ENCODE measurements at places on chromosomes 4 and X.

- no peaks in the 10 kb centered on the region for H3K36me3 ChIP-seq
- H3K27me3 ChIP-seq, result no peaks in the 10 kb centered on the region
- peaks cover 4% of the 10 kb centered on the region for H3K4me1 ChIP-seq
- no peak overlapping the region for H3K27ac ChIP-seq
- no peak for DNase-seq
These were observed 37.7 kb downstream of the PTCHD1 start for GRCh38 chrX:23372220-23372902.

DNA sequence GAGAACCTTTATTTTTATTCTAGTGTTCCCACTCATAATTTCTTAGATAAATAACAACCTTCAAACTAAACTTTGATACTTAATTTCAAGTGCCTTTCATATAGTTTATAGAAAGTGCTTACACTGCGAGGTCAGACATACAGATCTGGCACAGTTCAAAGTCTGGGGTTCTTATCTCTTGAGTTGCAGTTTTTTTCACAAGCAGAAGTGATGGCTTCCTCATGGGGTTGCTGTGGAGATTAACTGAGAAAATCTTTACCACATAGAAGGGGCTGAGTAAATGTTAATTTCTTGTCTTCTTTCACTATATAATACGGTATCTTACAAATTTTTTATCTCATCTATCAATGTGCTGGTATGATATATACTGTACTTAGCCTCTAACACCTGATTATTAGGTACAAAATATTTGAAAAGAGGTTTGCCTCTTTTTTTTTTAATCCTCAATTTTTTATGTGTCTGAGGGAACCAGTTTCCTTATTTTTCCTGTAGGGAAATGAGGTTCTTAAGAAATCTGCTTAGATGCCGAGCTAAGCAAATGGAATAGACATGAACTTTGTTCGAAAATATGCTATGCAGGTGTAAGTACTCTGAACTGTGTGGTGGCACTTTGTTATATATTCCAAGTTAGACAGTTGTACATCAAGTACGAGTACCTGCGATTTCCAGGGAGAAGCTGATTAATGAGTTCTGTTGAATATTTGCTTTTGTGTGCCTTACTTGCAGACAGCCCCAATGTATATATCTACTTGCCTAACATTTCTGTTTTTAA lies 3.3 kb downstream of the ING2 start:
- H3K36me3 ChIP-seq, result peaks cover 31% of the 10 kb centered on the region
- H3K27me3 ChIP-seq, result no peaks in the 10 kb centered on the region
- peaks cover 16% of the 10 kb centered on the region for H3K4me1 ChIP-seq
- DNase-seq, result no peak

- no peak overlapping the region for H3K4me3 ChIP-seq
- H3K27me3 ChIP-seq, result no peaks in the 10 kb centered on the region
- no peak overlapping the region for H3K27ac ChIP-seq
- H3K4me1 ChIP-seq, result no peaks in the 10 kb centered on the region
- DNase-seq, result peak; percentile 48
These were observed 17.6 kb downstream of the ADRA2C start for GRCh38 chr4:3783693-3784306.

GRCh38 chr4:24730256-24731001 lies 64.9 kb upstream of the SOD3 start:
- peak; percentile 93 for DNase-seq
- no peaks in the 10 kb centered on the region for H3K36me3 ChIP-seq
- H3K4me3 ChIP-seq, result no peak overlapping the region
- H3K27me3 ChIP-seq, result no peaks in the 10 kb centered on the region
- no peak overlapping the region for H3K27ac ChIP-seq
- H3K4me1 ChIP-seq, result 0 out of 2 replicates have a peak, but pooled peaks cover 5% of the 10 kb centered on the region

- H3K36me3 ChIP-seq, result no peaks in the 10 kb centered on the region
- DNase-seq, result peak; percentile 89
- peaks cover 24% of the 10 kb centered on the region for H3K4me1 ChIP-seq
- H3K4me3 ChIP-seq, result no peak overlapping the region
- no peaks in the 10 kb centered on the region for H3K27me3 ChIP-seq
These were observed 341.3 kb upstream of the KLF3 start for GRCh38 chr4:38322714-38323113.

GRCh38 chrX:153688071-153688470 lies 345 bp downstream of the SLC6A8 start:
- H3K36me3 ChIP-seq, result no peaks in the 10 kb centered on the region
- H3K27me3 ChIP-seq, result no peaks in the 10 kb centered on the region
- DNase-seq, result peak; percentile 23

DNA sequence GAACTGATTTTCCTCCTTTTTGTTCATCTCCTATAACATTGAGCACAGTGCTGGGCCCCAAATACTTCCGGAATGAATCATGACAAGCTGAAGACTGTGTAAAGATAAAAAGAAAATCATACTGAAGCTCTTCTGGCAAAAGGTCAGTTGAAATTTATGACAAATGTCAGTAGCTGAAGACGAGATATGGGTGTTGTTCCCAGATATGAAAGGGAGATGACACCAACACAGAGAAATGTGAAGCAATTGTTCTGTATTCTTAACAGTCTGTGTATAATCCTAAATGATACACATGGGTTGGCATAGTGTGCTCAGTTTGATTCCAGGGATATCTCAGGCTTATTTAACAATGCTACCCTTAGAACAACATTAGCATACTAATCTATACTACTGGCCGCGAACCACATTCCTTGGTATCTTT lies 170.5 kb upstream of the PITX2 start:
- H3K27ac ChIP-seq, result no peak overlapping the region
- H3K4me1 ChIP-seq, result peaks cover 18% of the 10 kb centered on the region
- H3K4me3 ChIP-seq, result no peak overlapping the region
- H3K27me3 ChIP-seq, result no peaks in the 10 kb centered on the region
- no peaks in the 10 kb centered on the region for H3K36me3 ChIP-seq

- no peak overlapping the region for H3K27ac ChIP-seq
- no peak overlapping the region for H3K4me3 ChIP-seq
- no peaks in the 10 kb centered on the region for H3K27me3 ChIP-seq
- peaks cover 23% of the 10 kb centered on the region for H3K36me3 ChIP-seq
These were observed 89.6 kb downstream of the C4orf51 start for GRCh38 chr4:145769450-145770037.

Data from GM23248 (cell line).